DND-41 (cell line): ENCODE measurements at places on chromosomes 4 and X.

- no peak for DNase-seq
Observed at GRCh38 chrX:137823257-137823656, 257.3 kb downstream of the ZIC3 start.

DNA sequence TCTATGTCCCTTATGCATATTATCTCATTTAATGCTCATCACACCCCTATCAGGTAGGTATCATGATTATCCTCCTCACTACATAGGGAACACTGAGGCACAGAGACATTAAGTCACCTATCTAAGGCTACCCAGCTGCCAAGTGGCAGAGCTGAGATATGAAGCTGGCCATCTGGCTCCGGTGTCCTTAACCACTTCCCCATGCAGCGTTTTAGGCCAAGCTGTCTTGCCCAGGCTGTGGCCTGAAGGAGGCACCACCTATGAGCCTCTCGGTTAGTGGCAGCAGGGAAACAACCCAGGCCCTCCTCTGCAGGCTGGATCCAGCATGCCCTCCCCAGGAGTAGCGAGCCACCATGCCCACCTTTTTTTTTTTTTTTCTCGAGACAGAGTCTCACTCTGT, 16.3 kb downstream of the PJA1 start:
- no peak for DNase-seq

GRCh38 chr4:47071901-47072341, 40.6 kb downstream of the GABRB1 start:
- DNase-seq = no peak

DNA sequence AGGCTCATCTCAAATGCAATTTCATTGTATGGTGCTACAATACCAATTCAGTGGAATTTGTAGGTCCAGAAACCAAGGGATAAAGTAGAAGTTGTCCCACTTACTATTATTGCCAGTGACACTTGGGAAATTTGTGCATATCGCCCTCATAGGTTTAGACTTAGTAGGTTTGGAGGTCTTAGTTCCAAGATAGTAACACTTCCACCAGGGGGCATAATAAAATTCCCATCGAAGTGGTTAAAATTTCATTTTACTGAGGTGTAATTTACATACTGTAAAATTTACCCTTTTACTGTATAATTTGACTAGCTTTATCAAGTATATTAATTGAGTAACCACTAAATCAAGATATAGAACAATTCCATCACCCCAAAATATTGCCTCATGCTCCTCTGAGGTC, 174.6 kb downstream of the INPP4B start:
- DNase-seq = no peak

GRCh38 chr4:11732155-11732554, 303.5 kb upstream of the HS3ST1 start:
- DNase-seq = no peak

DNA sequence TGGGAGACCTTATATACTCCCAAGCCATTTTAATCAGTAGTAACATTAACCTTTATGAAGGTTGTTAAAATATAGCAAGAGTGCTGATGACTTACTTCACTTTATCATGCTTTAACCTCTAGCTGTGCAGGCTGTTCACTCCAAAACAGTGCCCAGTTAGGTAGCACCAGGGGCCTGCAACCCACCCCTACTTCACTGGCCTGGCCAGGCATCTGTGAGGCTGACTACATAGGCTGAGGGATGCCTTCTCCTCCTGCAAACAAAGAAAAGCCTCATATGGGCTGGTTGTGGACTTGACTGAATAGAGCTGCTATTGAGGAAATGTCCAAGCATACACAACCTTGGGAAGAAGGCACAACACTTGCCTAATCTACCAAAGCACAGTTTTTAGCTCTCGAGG, 172.8 kb downstream of the SHROOM3 start:
- no peak for DNase-seq

GRCh38 chr4:87356832-87357526, 34.0 kb downstream of the HSD17B11 start:
- no peak for DNase-seq

DNA sequence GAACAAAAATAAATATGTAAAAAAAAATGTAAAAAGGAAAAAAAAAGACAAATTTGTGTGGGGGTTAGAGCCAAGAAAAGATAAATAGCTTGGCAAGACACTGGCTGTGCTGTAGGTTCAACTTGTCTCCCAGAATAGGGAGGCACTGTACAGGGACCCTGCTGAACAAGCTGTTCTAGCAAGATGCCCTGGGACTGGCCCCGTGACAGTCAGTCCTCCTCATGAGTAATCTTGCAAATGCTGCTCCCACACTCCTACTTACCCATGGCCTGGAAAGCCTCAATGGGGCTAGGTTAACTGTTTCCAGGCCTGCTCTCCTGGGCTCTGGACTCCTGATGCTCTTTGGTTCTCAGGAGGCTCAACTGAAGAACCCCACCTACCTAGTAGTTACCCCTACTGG, 106.8 kb downstream of the ATG4A start:
- no peak for DNase-seq

- DNase-seq = no peak
Observed at GRCh38 chr4:111027526-111027925, 404.6 kb upstream of the PITX2 start.
